ENCODE measurements at places on chromosomes 6 and 20. TPM values are rescaled to one million over a fixed set of nuclear protein-coding genes. Genes with fewer than 3 reads are reported as not detected.

DNA sequence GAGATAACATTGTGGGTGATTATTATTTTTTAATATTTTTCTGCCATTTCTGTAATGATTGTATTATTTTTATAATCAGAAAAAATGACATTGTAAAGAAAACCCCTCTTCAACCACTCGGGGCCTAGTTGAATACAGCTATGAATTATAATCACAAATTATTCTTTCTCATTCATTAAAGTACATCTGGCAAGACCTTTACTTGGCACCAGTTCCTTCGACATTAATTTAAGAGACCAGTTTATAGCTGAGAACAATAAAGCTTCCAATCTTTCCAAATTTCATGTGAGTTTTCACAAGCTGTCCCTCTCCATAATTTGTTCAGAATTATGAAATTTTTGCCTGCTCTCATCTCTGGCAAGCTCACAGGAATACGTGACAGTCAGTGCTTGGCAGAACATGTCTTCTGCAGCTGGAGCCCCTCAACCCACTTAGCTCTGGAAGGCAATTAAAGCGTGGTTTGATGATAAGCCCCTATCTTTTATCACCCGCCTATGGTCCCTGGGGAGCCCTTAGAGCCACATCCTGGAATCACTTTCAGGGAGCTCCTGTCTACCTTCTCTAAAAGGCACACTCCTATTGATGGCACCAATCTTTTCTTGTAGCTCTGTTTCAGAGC, 237.2 kb upstream of the PRND start:
- no peak for DNase-seq

- no peak for DNase-seq
Measured at GRCh38 chr20:1579488-1579887, 22.0 kb upstream of the SIRPD start.

DNA sequence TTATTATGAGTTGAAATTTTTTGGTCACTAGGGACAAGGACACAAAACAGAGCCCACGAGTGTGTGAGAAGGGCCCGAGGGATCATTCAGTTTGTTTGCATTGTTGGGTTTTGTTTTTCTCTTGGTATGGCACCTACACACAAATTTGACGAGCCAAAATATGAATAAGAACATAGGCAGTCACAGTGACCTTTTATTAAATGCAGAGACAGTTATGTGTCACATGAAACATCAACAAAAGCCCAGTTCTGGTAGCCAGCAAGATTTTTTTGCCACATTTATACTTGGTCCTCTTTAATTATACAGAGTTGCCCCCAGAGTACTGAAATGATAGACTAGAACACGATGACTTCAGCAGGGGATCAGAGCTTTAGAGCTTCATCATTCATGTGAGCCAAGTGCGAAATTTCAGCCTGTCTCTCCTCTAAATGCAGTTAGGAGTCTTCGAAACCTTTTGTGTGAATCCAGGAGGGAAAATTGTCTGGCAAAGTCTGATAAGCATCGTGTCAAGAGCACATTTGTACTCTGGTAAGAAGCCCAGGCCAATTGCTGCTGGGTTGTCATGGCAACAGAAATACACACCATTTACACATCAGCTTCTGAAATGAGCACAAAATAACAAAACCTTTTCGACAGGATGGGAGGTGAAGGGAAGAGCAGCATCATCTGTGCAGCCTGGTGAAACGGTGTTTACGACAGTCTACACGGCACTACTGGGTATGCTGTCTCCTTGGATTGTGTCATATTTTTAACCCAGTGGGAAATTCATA, 79.2 kb upstream of the RIPOR2 start:
- peak; percentile 51 for DNase-seq

GRCh38 chr6:22041797-22042480, 254.9 kb downstream of the PRL start:
- no peak for DNase-seq

DNA sequence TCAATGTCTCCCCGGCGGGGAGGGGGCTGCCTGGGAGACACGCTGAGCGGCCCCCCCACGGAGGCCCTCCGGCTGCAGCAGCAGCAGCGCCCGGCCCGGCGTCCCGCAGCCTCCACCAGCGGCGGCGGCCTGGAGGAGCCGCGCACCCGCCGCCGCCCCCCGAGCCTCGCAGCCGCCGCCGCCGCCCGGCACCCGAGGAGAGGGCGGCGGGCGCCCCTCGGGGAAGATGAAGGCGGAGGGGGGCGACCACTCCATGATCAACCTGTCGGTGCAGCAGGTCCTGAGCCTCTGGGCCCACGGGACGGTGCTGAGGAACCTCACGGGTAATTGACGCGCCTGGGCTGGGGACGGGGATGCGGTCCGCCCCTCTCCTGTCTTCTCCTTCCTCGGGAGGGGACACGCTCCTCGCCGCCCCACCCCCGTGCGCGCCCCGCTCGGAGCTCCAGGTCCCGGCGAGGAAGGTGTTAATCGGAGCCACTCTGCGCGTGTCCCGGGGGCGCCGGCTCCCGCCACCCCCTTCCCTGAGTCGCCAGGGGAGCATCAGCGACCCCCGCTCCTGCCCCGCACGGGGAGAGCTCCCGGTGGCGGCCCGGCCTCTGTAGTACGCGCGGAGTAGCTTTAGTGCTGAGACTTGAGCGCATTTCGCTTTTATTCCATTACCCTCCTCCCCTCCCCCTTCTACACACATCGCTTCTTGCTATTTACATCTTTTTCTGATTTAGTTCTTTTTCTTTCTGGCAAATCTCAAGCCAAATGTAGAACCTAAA, 686 bp downstream of the TMEM170B start:
- DNase-seq = peak; percentile 53

GRCh38 chr6:148440877-148441453, 98.3 kb downstream of the SASH1 start:
- DNase-seq = peak; percentile 93

DNA sequence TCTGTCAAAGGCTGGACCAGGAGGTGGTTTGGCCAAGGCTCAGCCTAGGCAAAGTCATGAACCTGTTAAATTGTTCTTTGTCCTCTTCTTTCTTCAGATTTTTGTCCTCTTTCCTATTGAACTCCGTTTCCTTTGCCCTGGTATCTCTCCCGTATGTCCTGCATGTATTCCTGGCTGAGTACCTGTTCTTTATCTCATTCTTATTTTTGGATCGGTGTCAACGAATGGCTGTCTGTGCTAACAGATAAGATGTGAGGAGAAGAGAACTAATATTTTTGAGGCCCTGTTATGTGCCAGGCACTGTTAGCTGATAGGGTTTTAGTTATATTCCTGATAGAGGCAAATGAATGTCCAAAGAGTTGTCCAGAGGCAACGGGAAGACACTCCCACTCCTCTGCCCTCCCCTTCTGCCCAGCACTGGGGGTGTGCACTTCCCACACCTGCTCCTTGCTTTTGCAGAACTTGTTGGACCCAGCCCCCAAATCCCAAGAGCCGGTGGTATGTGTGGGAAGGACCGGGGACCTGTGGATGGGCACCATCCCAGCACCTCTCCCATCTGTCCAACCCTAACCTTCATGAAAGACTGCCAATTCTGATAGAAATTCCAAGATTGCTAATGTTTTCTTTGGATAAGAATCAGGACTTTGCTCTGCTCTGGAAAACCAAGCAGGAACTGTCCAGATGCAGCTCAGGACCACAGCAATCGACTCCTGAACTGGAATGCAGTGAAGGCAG, 20.6 kb downstream of the MMP24OS start:
- no peak for DNase-seq

DNA sequence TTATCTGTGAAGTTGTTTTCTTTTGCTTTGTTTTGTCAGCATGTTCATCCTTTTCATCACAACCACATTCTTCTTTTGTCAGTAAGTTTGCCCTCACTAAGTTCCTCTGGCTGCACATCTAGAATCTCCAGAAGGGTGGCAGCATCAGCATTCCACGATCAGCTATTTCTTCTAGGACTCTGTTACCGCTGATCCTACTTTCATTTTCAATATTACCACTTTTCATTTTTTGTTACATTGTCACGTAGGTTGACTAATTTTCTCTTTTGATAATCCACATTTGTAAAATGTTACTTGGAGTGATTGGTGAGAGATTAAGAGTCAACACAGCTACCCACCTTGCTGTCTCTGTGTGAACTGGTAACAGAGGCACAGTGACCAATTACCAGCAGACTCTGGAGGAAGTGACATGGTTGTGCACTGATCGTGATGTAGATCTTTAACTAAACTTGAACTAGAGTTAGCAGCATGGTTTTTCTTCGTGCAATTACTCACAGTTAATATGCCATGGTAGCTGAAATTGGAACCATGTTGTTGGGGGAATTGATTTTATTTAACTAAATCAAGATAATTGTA, 307.9 kb upstream of the SLC35B3 start:
- peak; percentile 39 for DNase-seq

DNA sequence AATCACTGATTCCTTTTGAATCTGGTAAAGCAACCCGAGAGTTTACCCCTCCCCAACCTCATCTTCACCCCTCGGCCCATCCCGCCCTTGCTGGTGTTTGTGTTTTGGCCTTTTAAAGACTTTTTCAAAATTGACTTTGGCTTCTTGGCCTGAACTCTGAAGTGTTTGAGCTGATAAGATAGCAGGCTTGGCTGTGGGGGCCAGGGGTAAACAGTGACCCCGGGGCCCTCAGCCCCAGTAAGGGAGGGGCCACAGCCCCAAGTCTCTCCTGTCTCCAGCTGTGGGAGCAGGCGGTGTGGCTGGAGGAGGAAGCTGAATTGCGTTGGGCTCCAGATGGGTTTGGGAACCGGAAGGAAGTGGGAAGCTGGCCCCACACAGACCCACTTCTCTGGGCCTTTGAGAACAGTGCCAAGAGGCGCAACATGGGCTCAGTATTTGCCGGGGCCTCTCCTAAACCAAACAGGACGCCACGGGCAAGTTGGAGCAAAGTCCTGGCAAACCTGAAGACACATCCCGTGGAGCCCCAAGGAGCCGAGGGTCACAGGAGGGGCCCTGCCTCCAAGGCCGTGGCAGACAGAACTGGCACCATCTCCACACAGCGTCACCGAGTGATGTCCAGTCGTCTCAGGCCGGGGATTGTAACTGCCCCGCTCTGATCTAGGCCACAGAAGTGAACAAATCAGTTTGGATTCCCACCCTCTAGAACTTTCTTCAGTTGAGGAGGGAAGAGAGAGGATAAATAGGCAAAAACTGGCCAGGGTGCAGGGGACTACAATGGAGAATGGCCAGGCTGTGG, 54.3 kb upstream of the PTPN1 start:
- no peak for DNase-seq

GRCh38 chr20:36116807-36117441, 37.6 kb upstream of the EPB41L1 start:
- peak; percentile 61 for DNase-seq

DNA sequence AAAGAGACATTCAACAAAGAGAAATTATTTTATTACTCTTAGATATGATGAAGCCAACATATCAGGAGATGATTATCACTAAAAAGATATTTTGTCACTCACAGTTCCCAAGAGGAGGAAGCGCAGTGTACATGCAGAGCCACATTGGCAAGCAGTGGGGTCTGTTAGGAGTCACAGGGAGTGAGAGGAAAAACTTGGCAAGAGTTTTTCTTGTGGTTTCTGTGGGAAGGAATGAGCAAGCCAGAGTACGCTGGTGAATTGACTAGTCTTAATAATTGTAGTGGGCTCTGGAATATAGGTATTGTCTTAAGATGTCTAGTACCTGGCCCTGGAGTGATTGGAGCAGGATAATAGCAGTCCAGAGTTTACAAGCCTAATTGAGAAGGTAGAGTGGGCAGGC, 1095.2 kb downstream of the GRIK2 start:
- no peak for DNase-seq

DNA sequence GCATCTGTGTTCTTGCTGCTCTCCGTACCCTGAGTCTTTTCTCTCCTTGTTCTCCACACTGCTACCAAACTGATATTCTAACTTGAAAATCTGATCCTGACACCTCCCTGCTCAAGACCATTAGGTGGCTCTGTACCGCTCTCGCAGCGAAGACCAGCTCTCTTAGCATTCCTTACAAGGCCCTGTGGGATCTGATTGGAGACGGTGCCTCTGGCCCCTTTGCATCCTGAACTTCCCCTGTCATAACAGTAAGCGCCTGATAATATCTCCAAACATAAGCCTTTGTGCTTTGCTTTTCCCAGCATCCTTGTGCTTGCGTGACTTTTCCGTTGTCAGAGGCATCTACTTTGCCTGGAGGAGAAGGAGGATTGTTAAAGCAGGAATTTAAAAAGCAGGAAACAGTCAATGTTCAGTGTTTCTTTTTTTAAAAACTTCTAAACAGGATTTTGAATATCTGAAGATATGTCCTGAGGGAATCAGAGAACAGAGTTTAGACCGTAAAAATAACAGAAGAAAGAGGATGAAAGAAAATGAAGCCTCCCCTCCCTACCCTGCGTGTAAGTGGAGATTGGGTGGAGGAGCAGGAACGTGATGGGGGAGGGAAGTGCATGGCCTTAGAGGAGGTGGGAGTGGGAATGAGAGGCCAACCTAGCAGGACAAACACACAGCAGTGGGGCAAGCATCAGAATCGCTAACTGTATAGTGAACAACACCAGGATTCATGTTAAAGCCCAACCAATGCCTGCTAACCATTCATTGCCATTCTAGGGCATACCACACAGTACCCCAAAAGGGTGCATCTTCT, 89.2 kb upstream of the STMND1 start:
- DNase-seq = no peak

GRCh38 chr6:133964052-133964451, 11.0 kb downstream of the TBPL1 start:
- peak; percentile 66 for DNase-seq

GRCh38 chr6:61203966-61204496, 1082.0 kb downstream of the KHDRBS2 start:
- DNase-seq = no peak

DNA sequence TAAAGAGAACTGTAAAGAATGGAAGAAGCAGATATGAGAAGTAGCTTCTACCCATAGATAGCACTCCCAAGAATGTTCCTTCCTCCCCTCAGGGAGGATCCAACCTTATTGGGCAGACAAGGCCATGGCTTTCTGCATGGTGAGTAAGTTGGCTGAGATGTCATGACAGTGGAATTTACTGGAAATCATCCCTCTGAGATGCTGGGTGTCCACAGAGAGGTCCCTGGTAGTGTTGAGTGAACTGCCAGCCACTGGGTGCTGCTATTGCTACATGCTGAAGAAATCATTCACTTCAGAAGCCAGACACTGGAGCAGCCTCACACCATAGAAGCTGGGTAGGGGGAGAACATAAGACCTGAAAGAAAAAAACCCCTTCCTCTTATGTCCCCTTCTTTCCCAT, 46.4 kb upstream of the FERMT1 start:
- no peak for DNase-seq

GRCh38 chr6:116476002-116476678, 15.0 kb downstream of the CALHM6 start:
- no peak for DNase-seq

DNA sequence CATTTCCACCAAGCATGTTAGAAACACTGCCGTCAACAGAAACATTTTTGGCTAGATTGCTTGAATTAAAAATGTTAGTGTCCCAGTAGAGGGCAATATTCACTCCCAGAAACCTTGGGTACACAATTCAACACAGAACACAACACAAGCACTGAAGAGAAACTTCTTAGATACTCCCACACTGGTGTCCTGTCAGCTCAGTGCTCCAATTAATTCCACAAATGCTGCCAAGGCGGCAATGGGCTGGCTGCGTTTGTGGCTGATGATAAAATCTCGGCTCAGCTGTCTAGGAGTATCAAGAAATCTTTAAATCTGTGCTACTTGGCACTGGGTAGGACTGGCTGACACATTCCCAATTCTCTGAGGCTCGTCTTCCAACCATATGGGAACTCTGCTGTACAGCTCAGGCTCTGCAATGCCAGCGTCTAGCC, 39.3 kb downstream of the BEND3 start:
- no peak for DNase-seq

The FABP7 gene
- not detected for total RNA-seq

The DOK5 gene
- total RNA-seq = 0.06 TPM

The NKX2-2 gene
- 3.7 TPM for total RNA-seq

The IL20RA gene
- total RNA-seq = 0.27 TPM

The ENPP3 gene
- not detected for total RNA-seq

The SEMG1 gene
- not detected for total RNA-seq

The EPHA7 gene
- total RNA-seq = 0.06 TPM

The OR2J3 gene
- not detected for total RNA-seq

The PHACTR3 gene
- 0.06 TPM for total RNA-seq

The MYL9 gene
- total RNA-seq = 15.1 TPM

Measured in Daoy (cell line).